ENCODE measurements at places on chromosomes 13 and 19. TPM values are rescaled to one million over a fixed set of nuclear protein-coding genes. Genes with fewer than 3 reads are reported as not detected.

The SPACA4 gene
- polyA plus RNA-seq = 0.78 TPM

The CYP2A6 gene
- 1.2 TPM for polyA plus RNA-seq

The KCNK6 gene
- polyA plus RNA-seq = 4.3 TPM

The IFT88 gene
- polyA plus RNA-seq = 36.4 TPM

The ZNF571 gene
- polyA plus RNA-seq = 10.9 TPM

GRCh38 chr13:44307255-44307654 lies 66.4 kb upstream of the SERP2 start:
- DNase-seq = no peak
